ENCODE measurements at places on chromosomes 1 and 21. TPM values are rescaled to one million over a fixed set of nuclear protein-coding genes. Genes with fewer than 3 reads are reported as not detected.

The OLIG1 gene
- not detected for total RNA-seq

The AMIGO1 gene
- total RNA-seq: 8.2 TPM

The GLIS1 gene
- total RNA-seq: 0.36 TPM

The PPIAL4G gene
- not detected for total RNA-seq

The CDC20 gene
- total RNA-seq: 2.4 TPM

The ZNF683 gene
- total RNA-seq: not detected

The C1orf141 gene
- total RNA-seq: not detected

The S100A7A gene
- not detected for total RNA-seq

The KPRP gene
- not detected for total RNA-seq

The OR10Z1 gene
- total RNA-seq: not detected

The NBPF4 gene
- total RNA-seq: not detected

The AMY1C gene
- not detected for total RNA-seq

The ACTL8 gene
- total RNA-seq: not detected
